NCI-H524 treated with DMSO at 0.1 percent for 48 hours (cell line): ENCODE measurements at places on chromosomes 13 and 19.

DNA sequence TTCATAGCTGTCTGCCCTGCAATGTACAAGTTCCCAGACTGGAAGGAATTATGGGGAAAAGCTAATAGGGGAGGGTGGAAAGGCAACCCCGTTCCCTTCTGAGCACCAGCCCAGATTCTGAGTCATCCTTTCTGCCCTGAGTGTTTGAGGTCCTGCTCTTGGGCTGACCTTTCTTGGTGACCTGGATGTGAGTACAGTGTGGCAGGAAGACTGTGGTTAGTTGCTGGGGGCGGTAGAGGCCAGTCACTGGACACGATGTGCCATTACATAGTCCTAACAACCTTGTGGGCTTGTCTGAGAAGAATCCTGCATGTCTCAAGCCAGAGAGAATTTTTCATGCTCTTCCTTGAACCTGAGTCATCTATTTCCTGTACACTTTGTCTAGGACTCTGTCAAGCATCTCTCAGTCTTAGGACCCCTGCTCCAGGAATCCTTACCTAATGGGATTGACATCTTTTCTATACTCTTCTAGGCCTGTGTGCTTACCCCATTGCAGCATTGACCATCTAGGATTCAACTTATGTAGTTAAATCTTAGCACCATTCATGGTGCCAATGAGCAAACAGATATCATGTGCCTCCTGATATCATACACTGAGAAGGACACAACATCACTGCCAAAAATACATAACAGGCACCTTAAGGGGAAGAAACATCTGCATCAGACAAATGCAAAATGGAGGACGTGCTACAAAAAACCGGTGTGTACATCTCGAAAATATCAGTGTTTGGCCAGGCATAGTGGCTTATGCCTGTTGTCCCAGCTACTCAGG lies 8.1 kb upstream of the ANGPTL4 start:
- DNase-seq: no peak

DNA sequence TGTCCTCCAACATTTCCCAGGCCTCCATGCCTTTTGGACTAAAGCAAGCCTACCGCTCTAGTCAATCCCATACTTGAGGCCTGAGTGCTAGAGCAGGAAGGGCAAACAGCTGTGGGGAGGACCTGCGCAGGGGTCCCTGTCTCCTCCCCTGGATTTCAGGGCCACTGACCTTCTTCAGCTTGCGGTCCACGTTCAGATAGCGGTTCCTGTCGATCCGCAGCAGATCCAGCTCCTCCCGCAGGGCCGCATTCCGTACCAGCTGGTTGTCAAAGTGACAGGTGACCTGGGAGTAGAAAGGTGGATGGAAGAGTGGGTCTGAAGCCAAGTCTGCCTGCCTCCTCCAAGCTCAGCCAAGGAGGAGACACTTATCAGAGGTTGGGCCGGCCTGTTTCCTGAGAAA lies 14.0 kb upstream of the EMP3 start:
- no peak for DNase-seq

DNA sequence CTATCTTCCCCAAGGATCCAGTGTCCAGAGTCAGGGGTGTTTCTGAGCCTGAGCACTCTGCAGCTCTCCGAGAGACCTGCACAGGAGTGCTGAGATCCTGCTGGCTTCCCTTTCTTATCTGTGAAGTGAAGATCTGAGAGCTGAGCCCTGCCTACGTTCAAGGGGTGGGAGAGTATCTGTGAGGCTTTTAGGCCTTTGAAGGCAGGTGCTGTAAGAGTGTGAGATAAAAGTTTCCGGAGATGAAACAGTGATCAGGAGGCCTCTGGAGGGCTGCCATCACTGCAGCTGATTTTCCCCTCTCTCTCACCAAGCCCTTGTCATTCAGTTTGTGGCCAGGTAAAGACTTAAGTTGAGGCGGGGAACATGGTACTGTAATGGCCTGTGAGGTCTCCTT lies 83.1 kb downstream of the AKAP11 start:
- DNase-seq: no peak

GRCh38 chr19:11453468-11454341 lies 18.3 kb downstream of the PRKCSH start:
- DNase-seq: no peak

- DNase-seq: no peak
Measured at GRCh38 chr13:28333204-28333881, 161.6 kb downstream of the FLT1 start.

GRCh38 chr13:31930490-31930889 lies 101.1 kb upstream of the FRY start:
- no peak for DNase-seq

GRCh38 chr13:100214886-100215285 lies 126.0 kb downstream of the PCCA start:
- DNase-seq: no peak

- DNase-seq: no peak
Measured at GRCh38 chr19:2806736-2807378, 12.8 kb upstream of the ZNF554 start.

DNA sequence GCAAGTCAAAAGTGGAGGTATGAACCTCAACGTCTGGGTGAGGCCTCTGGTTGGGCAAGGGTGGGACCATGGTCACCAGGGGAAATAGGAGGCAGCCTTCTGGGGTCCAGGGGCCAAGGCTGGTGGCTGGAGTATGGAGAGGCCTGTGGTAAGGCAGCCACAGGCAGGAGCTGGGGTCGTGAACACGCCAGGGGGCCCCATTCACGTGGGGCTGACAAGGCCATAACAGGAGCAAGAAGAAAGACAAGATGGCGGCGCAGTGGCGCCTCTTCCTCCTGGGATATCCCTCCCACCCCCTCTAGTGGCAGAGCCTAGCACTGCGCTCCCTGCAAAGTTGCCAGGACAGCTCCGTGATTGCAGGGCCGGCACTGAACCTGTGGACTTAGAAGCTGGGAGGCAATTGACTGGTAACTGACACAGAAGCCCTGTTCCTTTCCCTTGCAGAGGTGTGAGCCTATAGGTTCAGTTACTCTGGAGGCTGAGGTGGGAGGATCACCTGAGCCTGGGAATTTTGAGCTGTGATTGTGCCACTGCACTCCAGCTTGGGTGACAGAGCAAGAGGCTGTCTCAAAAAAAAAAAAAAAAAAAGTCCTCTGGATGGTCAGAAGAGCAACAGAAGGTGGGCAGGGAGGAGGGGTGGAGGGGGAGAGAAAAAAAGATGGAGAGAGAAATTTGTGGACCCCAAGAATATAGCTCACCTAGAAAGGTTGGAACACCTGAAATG lies 19.7 kb upstream of the EDDM13 start:
- peak; percentile 19 for DNase-seq

DNA sequence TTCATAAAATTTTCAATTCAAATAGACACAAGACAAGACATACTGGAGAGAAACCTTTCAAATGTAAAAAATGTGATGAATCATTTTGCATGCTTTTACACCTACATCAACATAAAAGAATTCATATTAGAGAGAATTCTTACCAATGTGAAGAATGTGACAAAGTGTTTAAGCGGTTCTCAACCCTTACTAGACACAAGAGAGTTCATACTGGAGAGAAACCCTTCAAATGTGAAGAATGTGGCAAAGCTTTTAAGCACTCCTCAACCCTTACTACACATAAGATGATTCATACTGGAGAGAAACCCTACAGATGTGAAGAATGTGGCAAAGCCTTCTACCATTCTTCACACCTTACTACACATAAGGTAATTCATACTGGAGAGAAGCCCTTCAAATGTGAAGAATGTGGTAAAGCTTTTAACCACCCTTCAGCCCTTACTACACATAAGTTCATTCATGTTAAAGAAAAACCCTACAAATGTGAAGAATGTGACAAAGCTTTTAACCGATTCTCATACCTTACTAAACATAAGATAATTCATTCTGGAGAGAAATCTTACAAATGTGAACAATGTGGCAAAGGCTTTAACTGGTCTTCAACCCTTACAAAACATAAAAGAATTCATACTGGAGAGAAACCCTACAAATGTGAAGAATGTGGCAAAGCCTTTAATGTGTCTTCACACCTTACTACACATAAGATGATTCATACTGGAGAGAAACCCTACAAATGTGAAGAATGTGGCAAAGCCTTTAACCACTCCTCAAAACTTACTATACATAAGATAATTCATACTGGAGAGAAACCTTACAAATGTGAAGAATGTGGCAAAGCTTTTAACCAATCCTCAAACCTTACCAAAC lies 24.6 kb upstream of the ZNF431 start:
- DNase-seq: no peak

DNA sequence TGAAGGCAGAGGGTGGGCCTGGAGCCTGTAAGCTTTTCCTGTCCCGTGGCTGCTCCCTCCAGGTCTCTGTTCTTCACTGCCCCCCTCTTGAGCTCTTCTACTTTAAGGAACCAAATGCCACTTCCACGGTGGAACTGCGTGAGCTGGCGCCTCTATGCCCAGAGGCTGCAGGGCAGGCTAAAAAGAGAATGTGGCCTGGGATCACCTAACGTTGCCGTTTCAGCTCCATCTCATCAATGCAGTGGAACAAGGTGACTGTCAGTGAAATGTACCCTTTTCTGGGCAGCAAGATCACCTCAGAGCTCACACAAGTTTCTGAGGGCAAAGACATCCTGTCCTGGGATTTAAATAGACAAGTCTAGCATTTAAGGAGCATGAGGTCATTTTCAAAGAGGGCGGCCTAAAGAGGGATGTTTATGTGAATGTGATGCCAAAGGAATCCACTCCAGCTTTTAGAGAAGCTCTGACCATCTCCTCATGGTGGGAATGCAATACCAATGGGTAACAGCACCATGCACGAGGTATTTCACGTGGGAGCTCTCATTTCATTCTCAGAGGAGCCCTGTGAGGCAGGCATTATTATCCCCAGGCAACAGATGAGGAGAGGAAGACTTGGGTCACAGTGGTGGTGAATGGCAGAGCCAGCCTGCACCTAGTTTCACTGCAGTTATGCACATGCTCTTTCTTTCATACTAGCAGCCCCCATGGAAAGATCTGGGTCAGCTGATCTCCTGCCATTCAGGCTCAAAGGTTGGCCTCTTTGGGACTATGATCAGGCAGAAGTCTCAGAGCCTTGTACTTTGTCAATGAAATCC lies 39.3 kb downstream of the RGCC start:
- no peak for DNase-seq

DNA sequence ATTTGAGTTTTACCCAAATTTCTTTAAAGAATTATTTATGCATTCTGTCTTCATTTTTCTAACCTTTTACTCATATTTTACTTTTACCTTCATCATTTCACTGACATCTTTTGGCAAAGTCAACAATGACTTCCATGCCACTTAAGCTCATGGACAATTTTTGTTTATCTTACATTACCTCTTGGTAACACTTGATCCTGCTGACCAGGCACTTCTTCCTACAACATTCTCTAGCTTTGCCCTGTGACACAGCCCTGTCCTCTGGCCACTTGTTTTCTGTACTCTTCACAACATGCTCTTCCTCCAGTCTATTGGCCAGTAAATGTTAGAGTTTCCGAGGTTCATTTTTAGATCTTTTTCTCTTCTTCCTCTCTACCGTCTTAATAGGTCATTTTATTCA lies 377.2 kb downstream of the SUCLA2 start:
- no peak for DNase-seq

- peak; percentile 44 for DNase-seq
Measured at GRCh38 chr13:26929971-26930730, 169.6 kb upstream of the GPR12 start.

GRCh38 chr13:110769097-110769496 lies 55.6 kb downstream of the ING1 start:
- DNase-seq: no peak
